ENCODE measurements at places on chromosomes 3 and 15.

DNA sequence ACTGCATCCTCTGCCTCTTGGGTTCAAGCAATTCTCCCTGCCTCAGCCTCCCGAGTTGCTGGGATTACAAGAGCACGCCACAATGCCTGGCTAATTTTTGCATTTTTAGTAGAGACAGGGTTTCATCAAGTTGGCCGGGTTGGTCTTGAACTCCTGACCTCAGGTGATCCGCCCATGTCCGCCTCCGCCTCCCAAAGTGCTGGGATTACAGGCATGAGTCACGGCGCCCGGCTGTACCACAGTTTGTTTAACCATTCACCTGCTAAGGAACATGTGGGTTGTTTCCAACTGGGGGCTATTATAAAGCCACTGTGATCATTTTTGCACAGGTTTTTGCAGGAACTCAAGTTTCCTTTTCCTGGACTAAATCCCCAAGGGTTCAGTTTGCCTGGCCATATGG lies 123.2 kb upstream of the RAP2B start:
- no peak for DNase-seq

- DNase-seq = peak; percentile 50
Observed at GRCh38 chr15:80059786-80060355, 395 bp downstream of the ZFAND6 start.

DNA sequence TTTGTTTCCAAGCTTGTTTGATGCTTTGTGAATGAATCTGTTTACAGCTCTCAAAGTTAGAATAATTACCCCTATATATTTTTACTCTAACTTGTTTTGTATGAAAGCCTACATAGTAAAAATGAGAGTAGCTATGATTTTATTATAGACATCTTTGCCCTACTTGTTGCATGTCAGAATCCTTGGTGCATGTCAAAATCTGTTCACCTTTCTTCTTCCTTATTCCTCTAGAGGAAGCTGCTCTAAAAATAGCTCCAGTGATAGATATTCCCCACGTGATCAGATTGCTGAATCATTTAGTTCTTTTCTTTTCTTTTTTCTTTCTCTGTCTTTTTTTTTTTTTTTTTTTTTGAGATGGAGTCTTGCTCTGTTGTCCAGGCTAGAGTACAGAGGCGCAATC lies 39.8 kb downstream of the LRRC49 start:
- no peak for DNase-seq

- no peak for DNase-seq
Observed at GRCh38 chr3:10338164-10338470, 17.2 kb upstream of the SEC13 start.

DNA sequence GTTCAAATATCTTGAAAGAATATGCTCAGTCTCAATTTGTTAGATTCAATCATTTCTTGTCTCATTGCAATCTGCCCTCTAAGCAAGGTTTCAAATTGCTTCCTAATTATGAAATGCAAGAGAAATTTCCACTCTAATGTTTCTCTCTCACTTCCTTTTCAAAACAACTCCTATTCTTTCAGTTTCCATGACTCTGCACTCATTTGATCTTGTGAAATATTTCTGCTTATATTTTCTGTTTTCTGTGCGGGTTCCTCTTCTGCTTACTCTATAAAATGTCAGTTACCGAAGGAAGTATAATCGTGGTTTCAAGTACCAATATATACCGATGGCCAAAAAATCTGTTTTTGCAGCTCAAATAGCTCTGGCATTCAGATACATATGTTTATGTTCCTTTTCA lies 521.9 kb upstream of the NAALADL2 start:
- no peak for DNase-seq

DNA sequence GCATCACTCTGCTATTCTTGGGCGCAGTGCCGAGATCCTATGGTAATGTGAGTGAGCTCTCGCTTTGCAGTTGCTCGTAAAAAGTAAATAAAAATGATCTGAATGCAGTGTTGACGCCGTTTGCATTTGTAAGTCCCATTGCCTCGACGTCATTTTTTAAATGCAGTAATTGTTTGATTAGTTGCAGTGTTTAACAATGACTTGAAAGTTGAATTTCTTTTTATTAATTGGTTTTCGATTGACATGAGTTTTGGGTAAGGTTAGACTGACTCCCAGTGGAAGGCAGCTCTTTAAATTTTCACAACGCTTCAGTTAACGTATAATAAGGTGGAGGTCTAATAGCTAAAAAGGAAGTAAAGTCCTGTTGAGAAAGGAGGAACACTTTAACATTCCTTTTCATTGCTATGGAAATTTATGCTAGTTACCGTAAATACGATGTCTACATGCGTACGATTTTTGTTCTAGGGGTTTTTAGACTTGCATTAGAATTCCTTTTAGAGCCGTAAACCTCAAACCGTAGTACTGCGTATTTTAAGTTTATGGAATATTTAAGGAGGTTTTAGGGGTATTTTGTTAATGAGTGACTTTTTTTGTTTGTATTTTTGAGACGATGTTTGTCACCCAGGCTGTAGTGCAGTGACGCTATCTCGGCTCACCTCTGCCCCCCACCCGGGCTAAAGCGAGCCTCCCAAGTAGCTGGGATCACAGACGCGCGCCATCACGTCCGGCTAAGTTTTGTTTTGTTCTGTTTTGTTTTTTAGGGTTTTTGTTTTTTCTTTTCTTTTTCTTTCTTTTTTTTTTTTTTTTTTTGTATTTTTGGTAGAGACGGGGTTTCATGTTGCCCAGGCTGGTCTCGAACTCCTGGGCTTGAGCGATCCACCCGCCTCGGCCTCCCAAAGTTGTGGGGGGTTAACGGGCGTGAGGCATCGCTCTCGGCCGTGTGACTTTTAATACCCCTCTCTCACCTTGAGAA lies 1.4 kb downstream of the MORF4L1 start:
- DNase-seq = peak; percentile 40

DNA sequence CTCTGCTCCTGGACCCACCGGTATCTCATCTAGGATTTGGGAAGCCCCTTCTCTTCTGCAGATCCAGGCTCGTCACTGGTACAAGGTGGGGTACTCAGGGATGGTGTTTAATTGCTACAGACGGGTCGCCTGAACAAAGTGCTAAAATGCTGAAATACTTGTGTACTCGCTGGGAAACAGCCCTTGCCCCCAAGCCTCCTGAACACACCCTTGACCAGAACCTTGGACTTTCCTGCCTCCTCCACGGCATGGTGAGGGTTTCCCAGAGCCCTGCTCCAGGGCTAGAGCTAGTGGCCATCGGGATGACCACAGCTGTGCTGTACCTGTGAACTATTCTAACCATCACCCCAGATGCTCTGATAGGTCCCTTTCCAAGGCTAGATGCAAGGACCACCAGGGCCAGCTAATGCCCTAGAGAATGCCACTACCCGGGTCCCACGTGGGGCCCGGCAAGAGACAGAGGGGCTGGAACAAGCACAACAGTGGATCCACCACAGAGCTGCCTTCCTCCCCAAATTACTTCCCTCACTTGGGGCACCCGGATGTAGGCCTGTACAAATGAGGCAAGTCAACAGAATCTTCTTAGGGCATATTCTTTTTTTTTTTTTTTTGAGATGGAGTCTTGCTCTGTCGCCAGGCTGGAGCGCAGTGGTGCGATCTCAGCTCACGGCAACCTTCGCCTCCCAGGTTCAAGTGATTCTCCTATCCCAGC lies 267.3 kb downstream of the FOXP1 start:
- no peak for DNase-seq

- no peak for DNase-seq
Observed at GRCh38 chr3:59320080-59320479, 270.3 kb upstream of the CFAP20DC start.

DNA sequence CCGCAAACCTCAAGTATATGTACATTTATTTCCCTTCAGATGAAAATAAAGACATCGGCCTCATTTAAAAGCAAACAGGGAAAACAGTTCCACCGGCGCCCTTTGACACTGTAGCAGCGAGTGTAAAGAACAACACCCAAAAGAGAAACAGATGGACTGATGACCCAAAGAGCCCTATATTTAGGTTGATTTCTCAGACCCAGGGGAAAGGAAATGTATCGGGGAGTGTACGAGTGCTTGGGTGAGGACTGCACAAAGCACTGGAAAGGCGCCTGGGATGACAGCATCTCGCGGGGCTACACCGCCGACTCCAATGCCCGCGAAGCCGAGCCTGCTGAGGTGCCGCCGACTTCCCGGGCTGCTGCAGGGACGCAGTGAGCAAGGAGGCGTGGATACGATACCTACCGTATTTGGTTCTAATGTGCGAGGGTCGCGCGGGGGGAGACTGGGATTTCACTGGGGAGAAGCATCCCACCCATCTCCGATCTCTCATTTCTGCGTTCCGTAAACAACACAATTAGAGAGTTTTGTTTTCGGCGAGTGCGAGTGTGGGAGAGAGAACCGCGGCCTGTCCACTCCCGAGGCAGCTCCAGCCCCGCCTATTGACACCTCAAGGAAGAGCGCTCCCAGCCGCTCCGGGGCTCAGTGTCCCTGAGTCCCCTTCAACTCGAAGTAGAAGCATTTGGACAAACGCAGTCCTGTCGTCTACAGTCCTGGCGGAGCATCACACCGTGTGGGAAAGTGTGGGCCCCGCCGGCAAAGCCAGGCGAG lies 2.0 kb downstream of the MECOM start:
- peak; percentile 55 for DNase-seq

DNA sequence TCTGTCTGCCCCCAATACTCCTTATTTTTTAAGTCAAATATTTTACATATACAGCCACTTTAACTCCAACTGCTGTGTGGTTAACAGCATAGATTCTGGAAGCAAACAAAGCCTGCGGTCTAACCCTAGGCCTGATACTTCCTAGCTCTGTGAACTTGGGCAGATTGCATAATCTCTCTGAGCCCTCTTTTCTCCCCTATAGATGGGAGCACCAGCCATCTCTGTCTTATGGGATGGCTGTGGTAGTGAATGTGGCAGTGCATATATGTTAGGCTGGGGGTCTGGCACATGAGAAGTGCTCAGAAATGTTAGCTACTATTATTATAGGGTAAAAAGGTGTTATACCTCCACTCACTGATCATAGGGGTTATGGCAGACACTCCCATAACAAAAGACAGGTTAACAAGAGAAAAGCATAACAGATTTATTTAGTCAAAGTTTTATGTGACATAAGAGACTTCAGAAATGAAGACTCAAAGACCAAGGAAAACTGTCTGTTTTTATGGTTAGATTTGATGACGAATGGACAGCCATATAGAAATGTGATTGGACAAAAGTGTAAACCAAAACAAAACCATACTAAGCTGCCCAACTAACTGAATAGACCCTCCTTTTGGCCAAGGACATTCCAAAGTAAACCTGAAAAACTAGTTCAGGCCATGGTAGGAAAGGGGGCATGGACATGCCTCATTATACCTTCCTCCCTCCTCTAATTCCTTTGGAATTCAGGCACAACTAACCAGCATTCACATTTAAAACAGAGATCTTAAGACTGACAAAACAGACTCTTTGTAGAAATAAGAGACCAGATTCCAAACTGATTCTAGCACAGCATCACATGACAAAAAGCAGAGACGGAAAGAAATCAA lies 53.9 kb upstream of the DAZL start:
- DNase-seq = no peak

DNA sequence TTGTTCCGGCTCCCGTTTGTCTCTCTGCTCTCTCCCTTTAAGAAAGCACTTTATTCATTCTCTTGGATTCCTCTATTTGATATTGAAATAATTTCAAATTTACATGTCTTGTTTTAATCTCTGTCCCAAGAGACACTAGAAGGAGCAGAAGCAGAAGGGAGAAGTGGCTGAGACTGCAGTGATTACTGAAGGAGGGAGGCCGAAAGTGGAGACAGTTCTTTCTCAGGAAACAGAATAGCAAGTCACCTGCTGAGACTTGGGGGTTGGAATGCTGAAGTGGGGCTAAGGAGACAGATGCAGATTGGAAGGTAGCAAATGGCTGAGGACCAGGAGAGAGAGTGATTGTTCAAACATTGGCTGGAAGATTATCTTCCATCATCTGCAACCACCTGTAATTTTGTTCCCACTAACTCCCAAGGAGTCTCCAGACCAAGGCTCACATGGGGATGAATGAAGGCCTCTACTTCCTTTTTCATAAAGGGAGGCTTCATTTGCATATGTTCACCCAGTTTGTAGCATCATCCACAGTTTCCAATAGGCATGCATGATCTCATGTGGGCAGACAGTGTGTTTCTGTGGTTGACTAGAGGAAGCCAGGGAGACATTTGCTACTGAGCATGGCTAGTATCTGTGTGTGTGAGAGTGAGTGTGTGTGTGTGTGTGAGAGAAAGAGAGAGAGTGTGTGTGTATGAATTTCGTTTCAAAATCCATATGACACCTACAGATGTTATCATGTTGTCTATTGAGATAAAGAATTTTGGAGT lies 24.0 kb downstream of the LTF start:
- DNase-seq = no peak

DNA sequence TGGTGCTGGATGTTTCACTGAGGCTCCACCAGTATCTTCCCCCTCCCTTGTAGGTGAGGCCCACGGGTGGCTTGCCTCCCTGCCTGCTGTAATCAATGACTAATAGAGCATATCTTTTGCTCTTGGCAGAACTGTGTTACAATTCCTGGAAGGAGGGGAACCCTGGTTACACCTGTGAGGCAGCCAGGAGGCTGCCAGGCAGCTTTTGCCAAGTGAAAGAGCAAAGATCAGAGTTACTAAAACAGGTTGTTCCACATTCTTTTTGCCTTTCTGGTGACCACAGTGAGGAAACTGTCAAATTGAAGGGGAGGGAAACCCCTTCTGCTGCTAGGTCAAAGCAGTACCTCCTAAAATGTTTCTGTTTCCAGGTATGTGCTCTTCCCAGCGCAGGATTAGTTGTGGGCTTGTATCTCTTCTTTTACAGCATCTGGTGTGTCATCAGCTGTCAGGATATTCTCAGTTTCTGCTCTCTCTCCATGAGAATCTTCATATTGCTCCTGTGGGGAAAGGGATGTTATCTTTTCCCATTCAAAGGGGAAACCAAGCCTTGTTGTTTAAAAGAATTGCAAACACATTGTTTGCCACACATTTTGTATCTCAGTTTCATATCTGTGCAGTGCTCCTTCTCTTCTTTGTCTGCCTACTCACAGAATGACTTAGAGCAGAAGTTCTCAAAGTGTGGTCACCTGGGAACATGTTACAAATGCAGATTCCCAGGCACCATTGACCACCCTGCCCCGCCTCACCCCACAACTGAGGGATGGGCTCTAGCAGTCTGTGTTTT lies 137.4 kb upstream of the UMPS start:
- DNase-seq = no peak

DNA sequence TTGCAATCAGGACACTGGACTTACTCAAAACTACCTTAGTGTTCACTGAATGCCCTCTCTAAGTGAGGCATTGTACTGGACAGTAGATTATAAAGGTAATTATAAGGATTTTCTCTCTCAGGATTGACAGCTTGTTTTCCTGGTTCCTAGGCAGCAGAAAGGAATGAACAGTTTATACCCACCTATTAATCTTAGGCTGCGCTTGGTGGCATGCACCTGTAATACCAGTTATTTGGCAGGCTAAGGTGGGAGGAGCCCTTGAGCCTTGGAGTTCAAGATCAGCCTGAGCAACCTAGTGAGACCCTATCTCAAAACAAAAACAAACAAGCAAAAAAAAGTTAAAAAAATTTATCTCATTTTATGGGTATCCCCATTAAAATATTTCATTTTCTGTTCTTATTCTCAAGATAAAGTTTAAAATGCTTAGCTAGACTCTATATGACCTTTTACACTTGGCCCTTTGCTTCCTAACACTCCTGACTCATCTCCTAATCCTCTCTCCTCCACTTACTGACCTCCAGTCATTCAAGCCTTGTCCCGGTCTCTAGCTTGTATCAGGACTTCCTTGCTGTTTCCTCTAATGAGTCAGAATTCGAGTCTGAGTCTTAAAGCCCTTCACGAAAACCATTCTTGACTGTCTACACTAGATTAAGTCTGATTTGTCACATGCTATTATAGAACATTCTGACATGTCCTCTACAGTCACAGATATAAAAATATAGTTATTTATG lies 348.6 kb downstream of the NLGN1 start:
- peak; percentile 80 for DNase-seq

All from EL (cell line).